ENCODE measurements at places on chromosomes 1 and 21.

GRCh38 chr21:20419772-20420171 lies 578.4 kb upstream of the NCAM2 start:
- DNase-seq, result no peak

- no peak for DNase-seq
Measured at GRCh38 chr21:39938086-39938625, 70.9 kb downstream of the PCP4 start.

GRCh38 chr1:15953294-15953771 lies 22.6 kb downstream of the ZBTB17 start:
- DNase-seq, result no peak

GRCh38 chr1:94790246-94790645 lies 29.9 kb upstream of the SLC44A3 start:
- DNase-seq, result no peak

GRCh38 chr1:11842154-11843041 lies 5.2 kb downstream of the NPPA start:
- DNase-seq, result no peak

GRCh38 chr1:248611883-248612414 lies 14.4 kb upstream of the OR2T10 start:
- no peak for DNase-seq

DNA sequence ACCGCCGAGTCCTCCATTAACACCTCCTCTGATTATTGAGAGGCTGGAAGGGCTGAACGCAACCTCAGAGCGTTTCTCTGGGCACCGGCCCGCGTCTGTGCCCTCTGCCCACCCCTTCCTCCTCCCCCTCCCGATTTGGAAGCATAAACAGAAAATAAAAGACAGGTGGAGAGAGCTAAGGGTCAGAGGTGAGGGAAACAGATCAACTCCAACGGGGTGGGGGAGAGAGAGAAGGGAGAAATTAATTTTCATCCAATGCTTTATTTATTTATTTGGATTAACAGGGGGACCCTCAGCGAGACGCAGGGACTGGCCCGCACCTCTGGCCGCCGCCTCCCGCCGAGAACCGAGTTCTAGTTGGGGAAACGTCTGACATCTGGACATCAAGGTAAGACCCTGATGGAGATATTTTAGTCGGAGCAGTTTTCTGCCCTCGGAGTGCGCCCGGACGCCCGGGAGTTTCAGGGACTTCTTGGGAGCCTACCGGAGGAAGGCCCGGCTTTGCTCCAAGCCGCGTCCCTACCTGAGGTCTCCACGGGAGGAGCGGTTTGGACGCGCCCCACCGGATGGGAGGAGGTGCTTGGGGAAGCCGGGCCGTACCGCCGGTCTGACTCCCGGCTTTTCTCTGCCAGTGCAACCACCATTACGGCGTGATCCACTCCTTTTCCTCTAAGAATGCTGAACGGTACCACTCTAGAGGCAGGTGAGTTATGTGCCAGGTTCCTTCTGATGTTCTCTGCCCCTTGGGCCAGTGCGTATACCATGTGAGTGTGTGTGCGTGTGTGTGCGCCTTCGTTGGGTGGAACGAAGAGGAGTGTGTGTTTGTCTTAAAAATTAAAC lies 5.1 kb upstream of the LHX9 start:
- no peak for DNase-seq

DNA sequence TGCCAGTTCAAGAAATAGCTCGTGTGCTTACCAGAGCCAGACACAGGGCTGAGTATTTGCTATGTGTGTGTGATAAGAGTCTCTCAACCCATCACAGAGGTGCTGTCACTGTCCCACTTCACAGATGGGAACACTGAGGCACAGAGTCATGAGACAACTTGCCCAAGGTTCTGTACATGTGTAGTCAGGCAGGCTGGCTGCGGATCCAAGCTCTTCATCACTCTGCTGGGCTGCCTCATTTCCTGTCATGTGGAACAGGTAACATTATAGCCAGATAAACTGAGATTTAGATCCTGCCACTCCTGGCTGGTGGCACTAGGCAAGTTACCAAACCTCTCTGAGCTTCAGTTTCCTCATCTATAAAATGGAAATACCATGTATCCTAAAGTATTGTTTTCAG lies 77.8 kb downstream of the ITPKB start:
- no peak for DNase-seq

- no peak for DNase-seq
Measured at GRCh38 chr1:101178688-101179491, 57.9 kb upstream of the S1PR1 start.

DNA sequence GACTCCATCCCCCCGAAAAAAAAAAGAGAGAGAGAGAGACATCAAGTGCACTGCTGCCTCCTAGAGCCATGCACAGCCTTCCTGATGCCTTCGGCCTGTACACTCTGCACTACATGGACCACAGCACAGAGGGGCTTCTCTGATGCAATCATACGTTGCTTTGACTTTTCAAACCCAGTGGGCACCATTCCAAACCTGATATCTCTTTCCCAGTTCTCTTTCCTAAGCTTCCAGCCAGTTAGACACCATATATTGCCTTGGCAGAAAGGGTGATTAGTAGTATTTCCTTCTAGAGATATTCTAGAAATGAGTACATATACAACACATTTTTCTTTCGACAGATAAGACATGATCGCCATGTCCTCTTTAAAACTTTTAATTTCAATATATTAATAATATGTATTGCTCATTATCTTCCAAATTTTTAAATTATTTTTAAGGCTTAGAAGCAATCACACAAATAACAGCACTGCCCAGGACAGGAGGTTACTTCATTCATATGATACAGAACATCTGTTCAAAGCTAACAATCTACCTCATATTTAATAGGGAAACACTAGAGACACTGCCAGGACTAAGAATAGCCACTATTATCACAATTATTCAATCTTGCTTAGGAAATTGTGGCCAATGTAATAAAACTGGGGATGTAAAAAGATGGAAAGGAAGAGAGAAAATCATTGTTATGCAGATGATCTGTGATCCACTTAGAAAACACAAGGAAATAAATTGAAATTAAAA lies 9.9 kb downstream of the CLCA1 start:
- no peak for DNase-seq

GRCh38 chr1:173152598-173152997 lies 54.5 kb downstream of the TNFSF4 start:
- DNase-seq, result no peak

- DNase-seq, result no peak
Measured at GRCh38 chr1:208256556-208256955, 12.4 kb upstream of the PLXNA2 start.

- no peak for DNase-seq
Measured at GRCh38 chr1:180167721-180168467, 13.2 kb downstream of the QSOX1 start.

- no peak for DNase-seq
Measured at GRCh38 chr1:29865051-29865450, 628.7 kb downstream of the PTPRU start.

DNA sequence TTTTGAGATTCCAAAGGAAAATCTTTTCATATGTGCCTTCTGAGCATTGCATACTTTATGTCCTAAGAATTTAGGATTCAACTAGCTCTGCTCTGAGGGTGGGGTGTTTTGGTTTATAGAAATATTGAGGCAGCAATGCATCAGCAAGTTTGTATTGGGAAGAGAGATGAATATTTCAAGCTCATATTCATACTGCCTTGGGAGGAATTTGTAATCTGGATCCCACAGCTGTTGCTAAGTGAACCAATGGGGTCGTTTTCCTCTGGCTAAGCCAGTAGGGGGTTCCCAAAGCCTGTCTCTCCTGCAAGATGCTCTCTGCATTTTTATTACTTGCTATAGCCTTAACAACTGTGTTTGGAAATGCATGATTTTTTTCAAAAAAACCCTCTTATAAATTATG lies 130.6 kb downstream of the SNX7 start:
- no peak for DNase-seq

GRCh38 chr1:19006837-19007271 lies 50.4 kb upstream of the IFFO2 start:
- DNase-seq, result no peak

- no peak for DNase-seq
Measured at GRCh38 chr1:206582971-206583706, 29.1 kb downstream of the EIF2D start.

- DNase-seq, result no peak
Measured at GRCh38 chr1:23249787-23250454, 32.6 kb upstream of the HTR1D start.

DNA sequence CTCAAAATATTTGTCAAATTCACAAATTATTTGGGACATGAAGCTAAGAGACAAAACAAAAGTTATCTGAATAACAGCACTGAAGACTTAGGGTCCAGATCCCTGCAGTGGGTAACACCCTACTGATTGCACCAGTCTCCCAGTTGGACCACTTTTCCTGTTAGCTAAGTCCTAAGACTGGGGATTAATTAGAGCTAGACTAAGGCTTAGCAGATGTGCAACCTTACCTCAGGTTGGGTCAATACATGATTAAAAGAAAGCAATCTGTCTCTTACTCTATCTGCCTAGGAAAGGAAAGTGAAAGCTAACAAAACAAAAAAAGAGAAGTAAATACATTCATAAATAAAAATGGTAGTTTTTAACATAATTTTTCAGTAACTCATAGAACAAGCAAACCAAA lies 737.2 kb upstream of the CHRM3 start:
- no peak for DNase-seq

- no peak for DNase-seq
Measured at GRCh38 chr1:207202480-207202879, 98.4 kb downstream of the C4BPA start.

DNA sequence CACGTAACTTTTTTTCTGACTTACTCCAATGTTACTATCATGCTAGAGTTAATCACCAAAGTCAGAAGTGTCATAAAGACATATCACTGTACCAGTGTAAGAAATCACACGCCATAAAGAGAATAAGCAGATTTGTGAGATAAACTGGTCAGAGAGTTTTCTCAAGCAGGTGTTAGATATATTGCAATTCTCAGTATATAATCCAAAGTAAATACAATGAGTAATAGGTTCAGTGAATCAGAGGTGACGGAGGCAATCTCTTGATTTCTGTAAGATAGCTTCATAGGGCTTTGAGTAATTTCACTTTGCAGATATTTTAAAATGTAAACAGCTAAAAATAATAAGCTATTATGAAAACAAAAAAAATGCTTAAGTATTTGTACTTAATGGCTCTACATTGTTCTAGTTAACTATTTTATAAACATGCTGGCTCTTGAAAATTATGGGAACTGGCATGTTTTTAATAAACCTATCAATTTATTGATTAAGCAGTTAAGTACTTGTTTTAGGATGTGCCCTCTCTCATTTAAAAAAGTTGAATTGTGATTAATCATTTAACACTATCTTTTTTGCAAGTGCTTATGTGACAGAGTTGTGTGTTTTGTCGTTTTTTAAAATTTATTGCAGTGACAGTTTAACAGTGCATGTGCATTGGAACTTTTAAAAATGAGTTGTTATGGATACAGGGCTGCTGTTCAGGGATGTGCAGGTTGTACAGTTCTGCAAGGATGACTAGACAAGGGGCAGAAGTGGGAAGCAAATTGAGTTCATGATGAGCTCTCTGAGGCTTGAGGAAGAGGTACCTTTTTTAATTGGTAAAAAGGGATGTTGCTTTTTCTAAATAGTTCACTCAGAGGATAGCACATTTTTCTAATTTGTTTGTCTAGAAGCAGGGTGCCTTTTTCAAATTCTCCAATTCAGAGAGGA lies 119.1 kb downstream of the USP25 start:
- DNase-seq, result no peak

GRCh38 chr1:99645203-99645602 lies 710 bp upstream of the PALMD start:
- DNase-seq, result no peak

DNA sequence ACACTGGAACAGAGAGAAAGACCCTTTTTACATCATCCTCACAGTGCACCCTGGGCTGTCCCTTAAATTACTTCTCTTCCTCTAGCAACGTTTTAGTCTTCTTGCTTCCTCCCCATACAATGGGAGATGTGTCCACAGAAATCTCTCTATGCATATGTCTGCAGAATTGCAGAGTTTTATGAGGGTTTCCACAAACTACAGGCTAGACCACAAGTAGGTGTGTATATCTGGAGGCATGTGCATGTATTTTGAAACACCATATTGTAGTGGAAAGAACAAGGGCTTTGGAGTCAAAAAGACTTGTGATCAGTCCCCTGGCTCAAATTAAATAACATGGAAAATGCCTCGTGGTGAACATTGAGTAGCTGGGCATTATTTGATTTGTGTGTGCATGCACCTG lies 121.3 kb upstream of the IPO9 start:
- DNase-seq, result no peak

DNA sequence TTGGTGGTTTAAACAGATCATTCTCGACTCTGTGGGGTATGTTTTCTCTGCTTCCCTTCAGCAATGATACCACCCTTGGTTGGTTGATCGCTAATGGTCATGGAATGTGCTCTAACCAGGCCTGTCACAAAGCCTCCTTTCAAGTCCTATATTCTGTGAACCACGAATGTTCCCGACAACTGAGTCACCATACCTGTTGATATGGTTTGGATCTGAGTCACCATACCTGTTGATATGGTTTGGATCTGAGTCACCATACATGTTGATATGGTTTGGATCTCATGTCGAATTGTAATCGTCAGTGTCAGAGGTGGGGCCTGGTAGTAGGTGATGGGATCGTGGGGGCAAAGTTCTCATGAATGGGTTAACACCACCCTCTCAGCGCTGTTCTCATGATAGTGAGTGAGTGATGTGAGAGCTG lies 10.2 kb upstream of the CAMK2N1 start:
- DNase-seq, result no peak

DNA sequence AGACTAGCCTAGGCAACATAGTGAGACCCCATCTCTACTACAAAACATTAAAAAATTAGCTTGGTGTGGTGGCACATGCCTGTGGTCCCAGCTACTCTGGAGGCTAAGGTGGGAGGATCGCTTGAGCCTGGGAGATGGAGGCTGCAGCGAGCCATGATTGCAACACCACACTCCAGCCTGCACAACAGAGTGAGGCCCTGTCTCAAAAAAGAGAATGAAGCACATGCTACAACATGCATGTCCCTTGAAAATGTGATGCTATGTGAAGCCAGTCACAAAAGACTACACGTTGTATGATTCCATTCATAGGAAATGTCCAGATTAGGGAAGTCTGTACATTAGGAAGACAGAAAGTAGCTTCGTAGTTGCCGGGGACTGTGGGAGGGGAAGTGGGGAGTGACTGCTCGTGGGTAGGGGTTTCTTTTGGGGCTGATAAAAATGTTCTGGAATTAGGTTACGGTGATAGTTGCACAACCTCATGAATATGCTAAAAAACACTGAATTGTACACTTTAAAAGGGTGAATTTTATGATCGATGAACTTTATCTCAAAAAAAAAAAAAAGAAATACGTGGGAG lies 202.1 kb downstream of the KAZN start:
- DNase-seq, result no peak

DNA sequence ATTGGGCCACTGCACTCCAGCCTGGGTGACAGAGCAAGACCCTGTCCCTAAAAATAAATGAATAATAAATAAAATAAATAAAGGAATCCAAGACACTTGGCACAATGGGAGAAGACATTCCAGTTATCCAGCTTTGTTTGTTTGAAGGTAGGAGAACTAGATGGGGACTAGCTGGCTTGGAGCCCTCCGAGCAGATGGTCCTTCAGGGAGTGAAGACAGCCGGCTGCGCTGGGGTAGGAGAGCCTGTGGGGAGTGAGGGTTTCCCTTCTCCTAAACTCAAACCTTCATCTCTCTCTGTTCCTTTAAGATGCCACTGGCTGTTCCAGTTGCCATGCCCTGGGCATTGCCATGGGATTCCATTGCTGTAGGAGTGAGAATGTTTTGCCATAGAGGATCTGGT lies 120.6 kb downstream of the NAV1 start:
- no peak for DNase-seq

Data from stimulated activated CD8-positive, alpha-beta memory T cell treated with anti-CD3 and anti-CD28 coated beads, Interleukin-4, amount 100 ng/mL, for 1 hour (primary cell).